Sigmoid colon (tissue), 7 donors: ENCODE measurements at places on chromosomes 2 and 18. TPM values are rescaled to one million over a fixed set of nuclear protein-coding genes. Genes with fewer than 3 reads are reported as not detected.

DNA sequence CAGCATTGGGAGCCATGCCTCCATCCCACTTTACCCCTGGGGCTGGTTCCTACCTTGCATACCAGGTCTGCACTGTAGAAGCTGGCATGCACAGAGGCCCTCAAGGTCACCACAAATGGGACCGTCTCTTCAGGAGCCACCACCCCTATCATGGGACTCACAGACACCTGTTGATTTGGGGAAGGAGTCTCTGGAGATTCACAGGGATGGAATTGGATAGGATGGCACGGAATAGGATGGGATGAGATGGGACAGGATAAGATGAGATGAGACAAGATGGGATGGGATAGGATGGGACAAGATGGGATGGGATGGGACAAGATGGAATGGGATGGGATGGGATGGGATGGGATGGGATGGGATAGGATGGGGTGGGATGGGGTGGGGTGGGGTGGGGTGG lies 16.1 kb upstream of the CRYBA2 start:
- no peak for DNase-seq

- DNase-seq, result no peak
These were observed 163.6 kb upstream of the COL3A1 start for GRCh38 chr2:188810586-188810985.

- DNase-seq, result peak; percentile 75
These were observed 36.3 kb downstream of the YWHAQ start for GRCh38 chr2:9594366-9595054.

GRCh38 chr2:113240150-113240914 lies 38.4 kb downstream of the PAX8 start:
- peak; percentile 91 for DNase-seq

- DNase-seq, result no peak
These were observed 530 bp downstream of the GALNT1 start for GRCh38 chr18:35581898-35582641.

Gene ALPG
- total RNA-seq, result not detected

DNA sequence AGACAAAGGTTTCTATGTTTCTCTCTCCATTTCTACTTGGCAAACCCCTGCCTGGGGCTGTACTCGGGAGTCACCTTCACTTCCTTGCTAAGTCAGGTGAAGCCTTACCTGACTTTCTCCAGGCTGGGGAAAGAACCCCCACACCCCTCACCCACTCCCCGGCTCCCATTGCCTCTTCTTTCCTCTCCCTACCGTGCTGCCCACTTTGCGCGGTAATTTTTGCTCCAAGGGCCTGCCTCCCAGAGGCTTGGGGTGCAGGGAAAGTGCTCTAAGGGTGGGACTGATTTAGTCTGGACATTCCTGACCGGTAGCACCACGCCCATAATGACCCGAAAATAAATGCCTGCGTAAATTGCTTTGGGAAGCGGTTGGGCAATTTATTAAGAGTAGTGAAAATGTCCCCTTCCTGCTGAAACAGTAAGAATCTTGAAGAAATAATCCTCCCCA lies 49.1 kb upstream of the ATP6V1B1 start:
- DNase-seq, result no peak

DNA sequence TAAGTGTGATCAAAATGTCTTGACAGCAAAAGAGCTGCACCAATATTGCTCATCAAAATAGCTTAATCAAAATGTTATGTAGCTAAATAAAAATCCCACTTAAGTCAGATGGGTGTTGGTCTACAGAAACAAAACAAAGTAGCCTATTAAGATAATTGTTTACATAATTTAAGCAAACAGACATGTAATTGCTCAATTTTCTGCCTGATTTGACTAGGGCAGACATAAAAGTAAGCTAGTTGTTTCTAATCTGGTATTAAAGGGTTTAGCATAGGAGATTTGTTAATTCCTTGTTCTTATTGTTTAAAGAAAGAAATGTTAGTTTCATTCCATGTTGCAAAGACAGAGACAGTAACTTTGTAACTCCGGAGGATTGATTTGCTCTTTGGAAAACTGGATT lies 11.5 kb upstream of the FEZ2 start:
- no peak for DNase-seq

Gene WNT10A
- not detected for total RNA-seq
